Immature natural killer cell (primary cell): ENCODE measurements at places on chromosomes 5 and 9. TPM values are rescaled to one million over a fixed set of nuclear protein-coding genes. Genes with fewer than 3 reads are reported as not detected.

GLDC gene
- polyA plus RNA-seq, result not detected

DNA sequence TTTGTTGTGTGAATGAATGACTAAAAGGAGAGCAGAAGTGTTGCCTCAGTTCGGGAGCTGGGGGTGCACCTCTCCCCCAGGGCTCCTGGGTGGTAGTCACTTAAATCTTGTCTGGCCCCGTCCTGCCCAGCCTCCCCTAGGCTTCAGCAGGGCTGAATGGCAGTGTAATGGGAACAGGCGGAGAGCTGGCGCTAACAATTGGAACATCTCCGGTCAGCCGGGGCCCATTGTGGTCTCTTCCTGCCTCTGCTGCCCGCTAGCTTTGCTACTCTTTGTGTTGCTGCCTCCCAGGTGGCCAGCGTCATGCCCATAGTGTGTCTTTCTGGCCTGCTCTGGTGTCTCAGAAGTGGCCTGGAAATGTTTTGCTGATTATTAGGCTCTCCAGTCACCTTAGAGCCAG is 62.3 kb downstream of the RGS3 start:
- no peak for DNase-seq
- peaks cover 100% of the 10 kb centered on the region for H3K4me1 ChIP-seq
- peaks cover 45% of the 10 kb centered on the region for H3K36me3 ChIP-seq
- peaks cover 5% of the 10 kb centered on the region for H3K27me3 ChIP-seq
- peak overlapping the region; percentile 97 for H3K27ac ChIP-seq

SPATA31C1 gene
- not detected for polyA plus RNA-seq

GRCh38 chr5:133552925-133553525 is 59.3 kb downstream of the FSTL4 start:
- DNase-seq, result no peak
- no peak overlapping the region for H3K27ac ChIP-seq
- no peaks in the 10 kb centered on the region for H3K4me1 ChIP-seq
- H3K36me3 ChIP-seq, result no peaks in the 10 kb centered on the region
- peaks cover 20% of the 10 kb centered on the region for H3K27me3 ChIP-seq

MORN5 gene
- polyA plus RNA-seq, result not detected
